ENCODE measurements at places on chromosomes 12 and 14.
A peak's percentile ranks its signal among the peaks of the same experiment; 100 is the strongest.

- peak; percentile 60 for DNase-seq
Measured at GRCh38 chr12:89706986-89707702, 1.5 kb downstream of the ATP2B1 start.

- no peak for DNase-seq
Measured at GRCh38 chr12:95949477-95950206, 6.5 kb downstream of the AMDHD1 start.

GRCh38 chr12:131984334-131984733 lies 34.6 kb downstream of the EP400 start:
- DNase-seq = no peak

GRCh38 chr14:99563749-99564129 lies 40.3 kb downstream of the CCDC85C start:
- no peak for DNase-seq

- no peak for DNase-seq
Measured at GRCh38 chr12:115223322-115223721, 539.3 kb upstream of the TBX3 start.

DNA sequence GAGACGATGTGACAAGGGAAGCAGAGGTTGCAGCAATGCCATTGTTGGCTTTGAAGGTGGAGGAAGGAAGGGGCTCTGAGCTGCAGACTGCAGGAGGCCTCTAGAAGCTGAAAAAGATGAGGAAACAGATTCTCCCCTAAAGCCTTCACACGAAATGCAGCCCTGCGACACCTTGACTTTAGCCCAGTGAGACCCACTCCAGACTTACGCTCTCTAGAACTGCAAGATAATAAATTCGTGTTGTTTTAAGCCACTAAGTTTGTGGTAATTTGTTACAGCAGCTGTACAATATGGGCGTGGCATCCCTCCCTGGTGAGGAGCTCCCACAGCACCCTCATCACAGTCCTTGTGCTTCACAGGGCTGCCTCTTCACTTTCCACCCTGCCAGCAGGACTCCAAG lies 53.2 kb downstream of the GOLGA5 start:
- DNase-seq = no peak

DNA sequence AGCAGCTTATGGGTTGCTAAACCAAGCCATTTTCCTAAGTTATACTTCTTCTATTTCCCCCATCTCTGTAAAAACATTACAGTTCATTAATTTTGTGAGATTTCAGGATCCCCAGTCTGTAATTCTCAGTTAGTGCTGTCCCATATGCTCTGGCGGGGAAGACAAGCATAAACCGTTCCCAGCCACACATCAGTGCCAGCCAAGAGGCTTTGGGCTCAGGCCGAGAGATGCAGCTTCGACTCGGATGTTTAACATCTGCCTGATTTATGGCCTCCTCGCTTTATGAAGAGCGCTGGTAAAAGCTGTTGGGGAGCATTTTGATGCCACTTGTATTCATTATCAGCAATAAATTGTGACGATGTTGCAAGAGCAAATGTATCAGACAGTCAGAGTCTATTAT lies 349.1 kb upstream of the CCDC196 start:
- DNase-seq = no peak

GRCh38 chr14:69501423-69501838 lies 16.9 kb downstream of the PLEKHD1 start:
- DNase-seq = peak; percentile 52

DNA sequence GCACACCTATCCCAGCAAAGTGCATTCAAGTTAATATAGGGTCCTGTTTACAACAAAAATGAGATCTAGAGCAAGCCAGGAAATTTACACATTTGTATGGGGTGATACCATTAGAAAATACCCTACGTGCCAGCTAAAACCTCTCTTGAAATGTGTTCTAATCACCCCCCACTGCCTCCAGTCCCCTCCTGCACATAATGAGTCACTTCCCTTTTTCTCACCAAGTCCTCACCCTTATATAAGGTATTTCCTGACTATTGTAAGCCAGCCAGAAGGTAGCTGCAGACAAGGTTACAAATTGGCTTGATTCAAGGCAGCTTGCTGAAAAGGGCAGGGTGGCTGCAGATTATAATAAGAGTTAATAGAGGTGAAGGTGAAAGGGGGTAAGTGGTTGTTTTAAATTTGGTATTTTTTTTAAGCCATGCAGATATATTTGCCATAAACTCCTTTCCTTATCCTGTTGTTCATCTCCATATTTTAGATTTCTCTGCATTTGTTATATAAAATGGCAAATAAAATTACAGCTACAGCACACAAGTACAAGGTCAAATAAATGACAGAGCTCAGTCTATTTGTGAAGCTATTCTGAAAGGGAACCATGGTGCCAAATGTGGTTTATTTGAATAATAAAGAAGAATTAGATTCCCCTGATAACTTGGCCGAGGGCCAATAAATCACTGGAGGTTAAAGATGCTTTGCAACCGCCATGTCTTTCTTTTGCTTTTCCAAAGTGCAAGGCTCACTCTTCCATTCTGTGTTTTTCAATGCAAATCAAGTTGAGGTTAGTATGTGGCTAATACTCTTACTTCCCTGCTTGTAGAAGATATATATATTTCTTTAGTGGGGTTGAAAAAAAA lies 385.9 kb downstream of the EGLN3 start:
- DNase-seq = no peak

GRCh38 chr14:100263141-100263540 lies 24.2 kb downstream of the YY1 start:
- no peak for DNase-seq

DNA sequence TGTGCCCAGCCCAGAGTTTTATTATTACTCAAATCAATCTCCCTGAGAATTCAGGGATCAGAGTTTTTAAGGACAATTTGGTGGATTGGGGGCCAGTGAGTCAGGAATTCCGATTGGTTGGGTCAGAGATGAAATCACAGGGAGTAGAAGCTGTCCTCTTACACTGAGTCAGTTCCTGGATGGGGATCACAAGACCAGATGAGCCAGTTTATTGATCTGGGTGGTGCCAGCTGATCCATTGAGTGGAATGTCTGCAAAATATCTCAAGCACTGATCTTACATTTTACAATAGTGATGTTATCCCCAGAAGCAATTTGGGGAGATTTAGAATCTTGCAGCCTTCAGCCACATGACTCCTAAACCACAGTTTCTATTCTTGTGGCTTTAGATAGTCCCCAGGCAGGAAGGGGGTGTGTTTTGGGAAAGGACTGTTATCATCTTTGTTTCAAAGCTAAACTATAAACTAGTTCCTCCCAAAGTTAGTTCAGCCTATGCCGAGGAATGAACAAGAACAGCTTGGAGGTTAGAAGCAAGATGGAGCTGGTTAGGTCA lies 89.1 kb upstream of the CNOT2 start:
- no peak for DNase-seq

DNA sequence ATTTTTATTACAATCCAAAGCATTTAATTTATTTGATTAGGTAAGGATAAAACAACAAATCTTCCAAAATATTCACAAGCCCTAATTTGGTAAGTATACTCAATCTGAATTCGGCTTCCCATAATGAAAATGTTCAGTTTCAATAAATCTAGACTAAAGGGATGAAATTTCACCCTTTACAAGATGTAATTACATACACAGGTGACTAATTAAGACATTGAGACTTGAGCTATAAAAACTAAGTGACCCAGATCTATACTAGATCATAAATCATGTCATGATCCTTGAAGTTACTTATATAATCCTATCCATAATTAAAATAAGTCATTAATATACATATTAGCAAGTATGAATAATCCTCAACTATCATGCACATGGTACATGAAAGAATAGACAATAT lies 36.6 kb downstream of the LRP6 start:
- no peak for DNase-seq

DNA sequence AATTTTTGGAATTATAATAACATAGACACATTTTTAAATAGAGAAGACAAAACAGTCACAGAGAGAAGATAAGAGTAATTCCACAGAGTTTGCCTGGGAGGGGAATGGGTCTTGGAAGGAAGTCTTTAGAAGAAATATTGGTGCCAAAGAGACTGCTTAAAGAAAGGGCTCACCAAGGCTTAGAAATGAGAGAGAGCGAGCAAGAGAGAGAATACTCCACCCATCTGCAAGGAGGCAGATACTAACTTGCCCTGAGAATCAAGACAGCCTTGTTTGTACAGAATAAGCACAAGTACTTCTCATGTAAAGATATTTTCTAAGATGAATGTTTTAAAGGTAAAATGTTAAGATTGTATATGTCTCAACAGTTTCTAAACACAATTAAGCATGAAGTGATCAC lies 165.5 kb downstream of the SLC38A4 start:
- no peak for DNase-seq

GRCh38 chr12:108657130-108657745 lies 23.5 kb upstream of the SELPLG start:
- DNase-seq = peak; percentile 58

DNA sequence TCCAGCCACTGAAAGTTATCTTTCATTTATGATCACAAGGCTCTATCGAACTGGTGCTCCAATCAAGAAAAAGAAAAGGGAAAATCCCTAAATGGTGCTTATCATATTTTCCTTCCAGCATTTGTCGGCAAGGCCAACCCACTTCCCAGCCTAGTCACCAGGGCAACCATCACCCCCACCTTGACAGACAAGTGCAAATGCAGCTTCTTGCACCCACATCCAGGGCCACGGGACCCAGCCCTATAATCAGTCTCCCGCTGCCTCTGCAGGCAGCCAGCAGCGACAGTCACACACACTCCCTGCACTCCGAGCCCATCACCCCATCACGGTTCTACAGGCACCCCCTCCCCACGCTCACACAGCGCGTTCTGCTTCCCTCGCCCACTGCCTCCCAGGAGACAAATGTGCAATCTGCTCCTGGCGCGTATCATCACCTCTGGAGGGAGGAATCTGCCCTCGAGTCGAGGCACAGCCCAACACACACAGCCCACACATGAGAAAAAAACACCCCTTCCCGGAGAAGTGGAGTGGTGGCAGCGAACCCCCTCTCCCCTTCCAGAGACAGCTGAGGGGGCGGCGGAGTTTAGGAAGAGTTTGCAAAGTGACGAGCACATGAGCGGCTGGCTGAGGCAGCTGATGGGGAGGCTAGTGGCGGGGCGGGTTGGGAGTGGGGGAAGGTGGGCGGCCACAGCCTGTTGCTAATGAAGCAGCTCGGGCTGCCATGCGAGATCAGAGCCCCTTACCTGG lies 9.3 kb upstream of the PPP4R4 start:
- DNase-seq = peak; percentile 69

DNA sequence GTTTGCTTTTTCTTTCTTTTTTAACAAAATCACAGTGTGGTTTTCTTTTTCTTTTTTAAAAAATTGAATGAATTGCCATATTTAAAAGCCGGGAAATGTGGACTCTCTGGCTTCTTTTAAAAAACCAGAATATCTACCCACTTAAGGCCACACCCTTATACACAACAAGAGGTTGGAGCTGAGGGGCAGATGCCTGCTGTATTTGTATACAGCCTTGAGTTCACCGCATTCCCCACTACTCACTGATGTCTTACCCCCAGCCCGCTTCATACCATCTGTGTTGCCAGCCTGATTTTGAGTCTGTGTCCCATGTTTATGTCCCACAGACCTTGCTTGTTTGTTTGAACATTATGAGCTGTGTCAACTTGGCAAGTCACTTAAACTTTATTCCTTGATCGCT lies 14.3 kb downstream of the JDP2 start:
- no peak for DNase-seq

DNA sequence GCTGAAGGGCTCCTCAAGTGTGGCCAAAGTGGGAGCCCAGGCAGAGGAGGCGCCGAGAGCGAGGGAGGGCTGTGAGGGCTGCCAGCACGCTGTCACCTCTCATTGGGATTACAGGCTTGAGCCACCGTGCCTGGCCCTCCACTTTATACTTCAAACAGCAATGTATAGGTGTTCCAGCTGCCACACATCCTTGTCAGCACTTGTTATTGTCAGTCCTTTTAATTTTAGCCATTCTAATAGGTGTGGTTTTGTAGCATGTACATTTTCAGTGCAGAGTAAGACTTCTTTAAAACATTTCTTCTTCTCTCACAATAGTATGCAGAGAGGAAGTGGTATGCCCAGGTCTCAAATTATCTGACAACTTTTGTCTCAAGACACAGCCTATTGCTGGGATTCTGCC lies 27.5 kb upstream of the HNF1A start:
- DNase-seq = no peak

GRCh38 chr12:95848575-95849388 lies 10.0 kb upstream of the SNRPF start:
- DNase-seq = peak; percentile 56

DNA sequence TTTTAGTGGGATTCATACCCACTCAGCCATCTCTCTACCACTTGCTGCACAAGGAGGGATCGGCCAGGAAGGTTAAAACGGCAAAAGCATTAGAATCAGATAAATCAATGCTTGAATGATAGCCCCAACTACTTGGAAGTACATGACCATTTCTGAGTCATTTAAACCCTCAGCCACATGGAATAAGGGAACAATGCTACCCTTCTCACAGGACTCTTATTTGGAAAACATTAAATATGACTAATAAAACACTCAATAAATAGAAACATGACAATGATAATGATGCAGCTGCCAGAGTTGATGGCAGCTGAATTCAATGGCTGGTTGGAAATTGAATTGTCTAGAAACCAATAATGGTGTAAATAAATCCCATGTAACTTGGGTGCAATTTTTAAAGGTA lies 165.4 kb downstream of the FLRT2 start:
- DNase-seq = no peak

- DNase-seq = peak; percentile 21
Measured at GRCh38 chr12:56387152-56387736, 24.6 kb upstream of the APOF start.

GRCh38 chr12:57222286-57223190 lies 5.9 kb downstream of the NXPH4 start:
- DNase-seq = peak; percentile 29

DNA sequence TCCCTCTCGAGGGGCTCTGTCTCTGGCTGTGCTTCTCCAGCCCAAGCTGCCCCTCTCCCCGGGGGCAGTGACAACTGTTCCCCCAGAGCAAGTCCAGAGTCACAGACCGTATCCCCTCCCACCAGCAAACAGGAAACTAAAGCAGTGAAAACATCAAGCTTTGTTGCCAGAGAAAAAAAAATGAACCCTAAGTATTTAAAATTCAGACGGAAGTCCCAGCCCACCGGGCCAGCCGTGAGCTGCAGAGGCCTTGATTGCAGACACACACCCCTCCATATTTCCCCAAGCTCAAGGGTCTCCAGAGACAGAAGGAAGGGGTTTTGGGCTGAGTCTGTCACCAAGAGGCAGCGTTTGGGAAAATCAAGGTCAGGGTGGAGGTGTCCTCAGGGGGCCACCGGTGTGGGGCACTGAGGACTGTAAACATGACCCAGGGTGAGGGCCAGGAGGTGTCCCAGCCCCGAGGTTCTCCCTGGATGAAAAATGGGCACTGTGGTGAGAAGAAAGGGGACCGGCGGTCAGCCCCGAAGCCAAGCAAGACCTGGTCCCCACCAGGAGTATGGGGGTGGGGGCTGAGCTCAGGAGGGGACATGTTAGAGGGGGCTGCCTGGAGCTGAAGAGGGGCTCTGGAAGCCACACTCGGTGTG lies 7.7 kb downstream of the PHETA1 start:
- no peak for DNase-seq

DNA sequence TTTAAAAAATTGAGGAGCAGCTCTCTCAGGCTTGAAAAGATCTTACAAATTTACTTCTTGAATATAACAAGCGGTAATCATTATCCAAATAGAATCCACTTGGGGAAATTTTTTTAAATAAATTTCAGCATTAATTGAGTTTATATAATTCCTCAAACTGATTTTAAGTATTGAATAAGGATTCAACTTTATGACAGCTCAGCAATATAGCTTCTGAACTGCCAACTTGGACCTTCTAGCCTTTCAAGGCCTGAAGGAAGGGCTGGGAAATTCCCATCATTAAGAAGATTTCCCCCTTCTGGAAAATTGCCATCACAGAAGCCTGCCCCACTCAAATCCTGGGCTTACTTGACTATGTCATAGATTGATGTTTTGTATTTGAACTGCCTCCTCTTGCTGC lies 57.5 kb upstream of the GARIN2 start:
- no peak for DNase-seq

Data from eye (tissue), 1 donor.